ENCODE measurements at places on chromosomes 2 and 18.

DNA sequence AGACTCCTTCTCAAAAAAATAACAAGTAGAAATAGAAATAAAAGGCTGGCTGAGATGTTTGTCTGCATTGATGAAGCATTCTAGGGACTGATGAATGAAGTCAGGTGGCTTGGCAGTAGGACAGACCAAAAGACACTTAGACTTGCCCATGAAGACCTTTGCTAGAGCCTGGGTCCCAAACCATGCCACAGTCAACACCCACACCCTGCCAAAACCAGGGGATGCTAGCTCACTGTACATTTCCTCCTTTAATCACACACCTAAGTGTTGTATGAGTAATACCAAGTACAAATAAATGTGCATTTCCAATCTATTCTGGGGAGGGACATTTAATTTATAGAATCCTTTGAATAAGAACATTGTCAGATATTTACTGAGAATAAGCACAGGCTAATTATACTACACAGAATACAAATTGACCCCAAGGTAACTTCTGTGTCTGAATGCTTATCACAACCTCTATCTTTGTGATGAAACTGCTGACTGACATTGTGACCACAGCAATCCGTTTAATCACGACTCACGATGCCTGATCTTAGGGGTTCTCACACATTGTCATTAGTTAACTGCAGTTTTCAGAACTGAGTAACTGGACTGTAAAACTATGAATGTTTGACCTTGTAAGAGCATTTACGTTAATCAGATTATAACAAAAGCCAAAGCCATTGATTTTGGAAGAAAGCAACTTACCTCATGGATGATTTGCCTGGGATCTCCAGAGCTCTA lies 10.5 kb upstream of the NOL10 start:
- no peak for DNase-seq

GRCh38 chr18:34729264-34729663 lies 19.2 kb downstream of the DTNA start:
- no peak for DNase-seq

DNA sequence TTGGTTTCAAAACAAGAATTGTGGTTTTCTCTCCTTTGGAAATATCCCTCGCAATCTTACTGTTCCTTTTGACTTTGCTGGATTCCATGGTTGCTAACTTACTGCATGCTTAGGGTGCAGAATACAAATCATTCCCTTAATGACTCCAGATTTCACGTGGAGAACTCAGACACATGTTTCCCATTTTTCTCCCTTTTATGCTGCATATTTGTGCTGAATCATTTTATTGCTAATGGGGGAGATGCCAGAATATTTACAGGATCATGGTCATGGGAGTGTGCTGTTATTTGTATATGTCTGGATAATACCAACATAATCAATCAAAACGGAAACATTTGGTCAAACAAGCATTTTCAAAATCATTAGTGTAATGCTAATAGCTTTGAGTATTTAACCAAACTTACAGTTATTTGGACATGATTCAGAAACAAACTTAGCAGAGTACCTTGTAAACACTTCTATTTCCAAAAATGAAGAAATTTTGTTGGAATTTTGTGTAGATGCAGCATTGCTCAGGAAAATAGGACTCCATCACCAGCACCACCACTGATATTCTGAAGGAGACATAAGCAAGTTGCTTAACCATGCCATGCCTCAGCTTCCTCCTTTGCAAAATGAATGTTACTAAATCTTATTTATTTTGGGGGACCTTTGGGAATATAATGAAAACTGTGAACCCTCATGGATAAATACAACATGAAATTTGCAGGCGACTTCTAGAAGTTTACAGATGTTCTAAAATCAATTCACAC lies 122.5 kb upstream of the RND3 start:
- no peak for DNase-seq

DNA sequence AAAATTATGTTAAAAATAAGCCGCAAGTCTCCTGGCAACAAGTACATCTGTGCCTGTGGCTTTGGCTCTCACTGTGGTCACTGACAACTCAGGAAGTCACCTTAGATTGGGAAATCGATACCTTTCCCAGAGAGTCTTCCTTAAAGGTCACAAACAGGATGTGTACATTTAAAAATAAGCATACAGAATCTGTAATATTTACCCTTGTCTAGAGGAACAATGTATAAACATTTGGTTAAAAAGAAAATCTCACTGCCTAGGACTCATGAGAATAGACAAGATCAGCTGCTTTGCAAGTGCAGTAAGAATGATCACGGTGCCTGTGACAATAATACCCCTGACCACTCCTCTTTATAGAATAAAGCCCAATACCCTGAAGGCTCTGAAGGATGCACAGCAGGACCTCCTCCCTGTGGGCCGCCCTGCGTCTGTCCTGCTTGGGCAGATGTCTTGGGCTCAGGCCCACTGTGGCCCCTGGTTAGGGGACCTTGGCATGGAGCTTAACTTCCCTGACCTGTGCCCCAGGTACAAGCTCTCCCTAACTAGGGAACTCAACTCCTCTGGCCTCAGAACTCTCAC lies 98.0 kb upstream of the MGAT4A start:
- DNase-seq = no peak

GRCh38 chr2:156883804-156884203 lies 373.7 kb upstream of the GALNT5 start:
- no peak for DNase-seq

DNA sequence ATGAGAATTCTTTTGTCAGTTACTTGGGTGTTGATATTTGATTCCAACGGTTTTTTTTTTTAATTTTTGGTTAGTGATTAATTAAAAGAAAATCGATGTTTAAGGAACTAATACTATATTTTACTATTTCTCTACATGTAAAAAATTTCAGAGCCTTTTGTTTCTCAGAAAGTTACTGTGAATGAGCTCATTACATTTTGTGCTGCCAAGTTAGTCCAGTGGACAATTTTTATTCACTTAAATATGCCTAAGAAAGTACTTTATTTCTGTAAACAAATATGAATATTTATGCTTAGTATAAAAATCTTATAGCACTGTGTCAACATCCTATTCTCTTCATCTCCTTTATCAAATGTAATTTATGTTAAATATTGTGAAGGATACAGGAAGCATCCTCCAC lies 309.3 kb downstream of the CTNNA2 start:
- DNase-seq = no peak

- DNase-seq = peak; percentile 12
Observed at GRCh38 chr18:9708057-9708433, at the start of gene RAB31. TSS of gene RAB31 (plus strand) at chr18:9708301. CDS start at chr18:9708406, 105 bp downstream.

GRCh38 chr2:74233648-74234047 lies 35.2 kb downstream of the MTHFD2 start:
- DNase-seq = no peak

- DNase-seq = no peak
Observed at GRCh38 chr18:21897811-21898210, 157.2 kb downstream of the MIB1 start.

DNA sequence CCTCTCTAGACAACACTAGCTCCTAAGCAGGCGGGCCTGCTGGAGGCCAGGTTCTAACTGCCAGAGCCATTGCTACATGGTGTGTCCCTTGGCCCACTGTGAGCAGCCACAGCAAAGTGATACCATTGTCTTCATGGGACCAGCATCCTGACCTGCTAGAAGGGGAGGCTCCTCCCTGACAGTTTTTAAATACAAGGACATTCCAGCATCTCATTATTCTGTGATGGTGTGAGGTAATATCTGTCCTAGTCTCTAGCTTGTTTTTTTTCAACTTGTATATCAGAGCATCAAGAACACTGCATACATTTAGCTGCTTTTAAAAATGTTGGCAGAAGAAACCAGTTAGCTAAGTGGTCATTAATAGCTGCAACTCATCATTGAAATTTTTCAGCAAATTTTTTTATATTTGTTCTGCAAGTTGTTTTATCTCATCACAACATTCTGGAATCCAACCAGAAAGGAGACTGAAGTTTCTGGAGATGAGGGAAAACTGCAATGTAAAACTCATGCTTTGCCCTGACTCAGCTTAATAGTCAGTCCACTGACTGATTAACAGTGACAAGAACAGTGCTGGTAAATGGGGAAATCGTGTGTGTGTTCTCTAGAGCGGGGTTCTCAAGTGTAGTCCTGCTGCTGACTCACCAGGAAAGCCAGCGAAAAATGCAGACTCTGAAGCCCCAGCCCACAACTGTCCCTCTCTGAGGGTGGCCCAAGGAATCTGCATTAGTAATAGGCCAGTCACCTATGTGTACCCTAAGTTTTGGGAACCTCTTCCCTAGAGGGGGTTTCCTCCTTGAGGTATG lies 17.8 kb downstream of the MAPRE3 start:
- no peak for DNase-seq

DNA sequence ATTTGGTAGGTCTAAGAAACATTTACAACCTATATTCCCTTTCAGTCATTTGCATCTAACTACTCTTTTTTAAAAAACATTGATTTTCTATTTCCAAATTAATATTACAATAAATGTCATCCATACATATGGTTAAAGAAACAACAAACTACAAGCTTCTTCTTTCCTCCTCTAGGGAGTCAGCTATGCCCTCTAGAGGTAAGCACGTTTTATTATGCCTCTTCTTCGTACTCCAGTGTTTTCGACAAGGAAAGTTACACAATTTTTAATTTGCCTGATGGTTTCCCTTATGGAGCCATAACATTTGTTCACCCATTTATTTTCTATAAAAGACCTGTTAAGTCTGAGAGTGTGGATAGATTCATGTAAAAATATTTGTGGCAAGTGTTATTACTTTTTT lies 183.4 kb upstream of the CDH7 start:
- no peak for DNase-seq

DNA sequence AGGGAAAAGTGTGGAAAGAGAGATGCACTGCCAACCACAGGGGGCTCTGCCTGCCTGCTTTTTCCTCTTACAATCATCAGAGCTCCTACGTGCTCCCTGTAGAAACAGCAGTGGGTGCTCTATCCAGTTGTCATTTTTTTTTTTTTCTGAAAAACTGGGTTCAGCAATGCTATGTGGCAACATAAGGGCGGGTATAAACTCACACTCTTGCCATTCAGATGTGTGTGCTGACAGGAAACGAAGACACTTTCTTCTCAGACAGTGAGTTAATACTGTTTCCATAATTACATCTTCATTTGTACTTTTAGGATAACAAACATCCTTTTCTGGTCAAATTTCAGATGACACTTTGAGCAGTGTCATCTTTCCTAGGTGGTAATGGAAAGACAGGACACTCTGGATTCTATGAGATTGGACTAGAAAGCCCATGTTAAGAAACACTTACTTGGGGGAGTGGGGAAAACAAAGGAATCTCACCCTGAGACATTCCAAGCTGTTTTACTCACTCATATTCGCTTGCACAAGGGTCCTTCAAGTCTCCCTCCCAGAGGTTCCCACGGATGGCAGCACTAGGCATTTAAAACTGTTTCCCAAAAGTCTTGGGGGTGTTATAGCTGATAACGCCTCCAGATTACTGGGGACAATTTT lies 41.3 kb downstream of the CCDC93 start:
- no peak for DNase-seq

- no peak for DNase-seq
Observed at GRCh38 chr2:235054919-235055318, 103.1 kb downstream of the SH3BP4 start.

DNA sequence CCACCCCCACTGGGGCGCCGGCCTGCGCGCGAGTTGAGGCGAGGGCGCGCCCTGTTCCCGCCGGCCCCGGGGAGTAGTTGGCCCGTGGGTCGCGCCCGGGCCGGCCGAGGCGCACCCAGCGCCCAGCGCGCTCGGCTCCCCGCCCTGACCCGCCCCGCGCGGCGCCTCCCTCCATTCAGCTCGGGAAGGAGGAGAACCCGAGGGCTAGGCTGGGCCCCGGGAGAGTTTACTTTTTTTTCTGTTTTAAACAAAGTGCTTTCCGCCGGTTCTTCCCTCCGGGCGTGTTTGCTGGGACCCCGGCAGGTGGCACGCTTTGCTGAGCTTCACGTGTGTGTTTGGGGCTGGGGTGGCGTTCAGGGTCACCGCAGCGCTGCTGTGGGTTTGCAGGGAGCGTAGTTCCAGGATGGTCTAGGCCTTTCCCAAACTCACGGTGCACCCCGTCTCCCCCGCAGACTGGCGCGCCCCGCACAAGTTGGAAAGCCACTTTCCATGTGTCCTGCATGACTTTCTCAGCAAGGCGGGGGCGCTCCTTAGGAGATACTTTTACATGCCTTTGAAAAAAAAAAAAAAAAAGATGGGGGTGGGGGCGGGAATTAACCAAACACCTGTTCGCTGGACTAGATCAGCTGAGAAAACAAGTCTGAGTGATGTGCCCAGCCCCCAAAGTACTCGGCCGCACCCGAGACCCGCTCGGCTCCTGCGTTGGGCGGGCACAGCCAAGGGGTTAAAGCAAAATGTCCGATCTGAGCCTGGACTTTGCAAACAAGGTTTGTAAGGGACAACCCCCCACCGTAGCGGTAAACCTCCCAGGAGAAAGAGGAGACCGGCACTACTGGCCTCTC lies 825 bp downstream of the ITGA6 start:
- DNase-seq = no peak

- no peak for DNase-seq
Observed at GRCh38 chr2:156398176-156398575, 38.0 kb upstream of the GPD2 start.

GRCh38 chr18:37452015-37452414 lies 113.6 kb downstream of the CELF4 start:
- no peak for DNase-seq

DNA sequence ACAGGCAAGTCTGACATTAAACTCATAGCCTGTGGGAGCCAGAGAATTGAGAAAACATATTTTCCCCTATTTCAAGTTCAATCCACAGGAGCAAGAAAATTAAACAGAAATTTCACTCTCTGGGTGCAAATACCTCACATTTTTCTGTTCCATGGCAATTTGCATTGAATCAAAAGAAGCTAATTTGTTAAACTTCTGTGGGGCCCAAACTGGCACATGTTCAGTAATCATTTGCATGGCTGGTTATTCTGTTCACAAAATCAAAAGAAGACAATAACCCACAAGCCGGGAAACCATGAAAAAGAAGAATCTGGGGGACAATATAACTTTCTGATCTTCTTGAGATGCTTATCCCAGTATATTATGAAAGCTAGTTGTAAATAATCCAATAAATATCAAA lies 363.1 kb downstream of the LRP1B start:
- no peak for DNase-seq

DNA sequence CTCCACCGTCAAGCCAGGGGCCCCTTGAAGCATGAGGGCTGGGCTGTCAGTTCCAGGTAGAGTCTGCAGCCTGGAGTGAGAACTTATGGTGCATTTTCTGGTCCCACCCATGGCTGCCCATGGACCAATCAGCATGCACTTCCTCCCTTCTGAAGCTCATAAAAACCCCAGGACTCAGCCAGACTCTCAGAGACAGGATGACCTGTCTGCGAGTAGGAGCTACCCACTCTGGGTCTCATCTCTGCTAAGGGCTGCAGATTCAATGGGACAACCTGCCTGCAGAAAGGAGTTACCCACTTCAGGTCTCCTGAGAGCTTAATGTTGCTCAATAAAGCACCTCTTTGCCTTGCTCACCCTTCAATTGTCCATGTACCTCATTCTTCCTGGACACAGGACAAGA lies 9.4 kb upstream of the DUSP19 start:
- no peak for DNase-seq

- DNase-seq = no peak
Observed at GRCh38 chr18:59988098-59988706, 88.4 kb downstream of the PMAIP1 start.

DNA sequence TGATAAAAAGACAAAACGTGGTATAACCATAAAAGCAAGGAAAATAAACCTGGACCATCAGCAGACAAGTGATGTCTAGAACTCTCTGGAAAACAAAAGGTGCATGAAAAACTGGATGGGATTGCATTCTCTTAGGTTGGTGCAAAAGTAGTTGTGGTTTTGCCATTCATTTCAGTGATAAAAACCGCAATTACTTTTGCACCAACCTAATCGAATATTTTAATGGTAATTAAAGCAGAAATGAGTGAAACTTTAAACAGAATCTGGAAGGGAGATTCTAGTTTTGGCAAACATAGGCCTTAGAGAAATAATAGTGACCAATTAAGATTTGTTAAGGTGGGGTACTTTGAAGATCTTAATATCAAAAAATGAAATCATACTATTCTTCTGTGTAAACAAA lies 800.8 kb upstream of the GYPC start:
- DNase-seq = no peak

Data from esophagus squamous epithelium (tissue), 5 donors.